ENCODE measurements at places on chromosomes 7 and 10. TPM values are rescaled to one million over a fixed set of nuclear protein-coding genes. Genes with fewer than 3 reads are reported as not detected.

DNA sequence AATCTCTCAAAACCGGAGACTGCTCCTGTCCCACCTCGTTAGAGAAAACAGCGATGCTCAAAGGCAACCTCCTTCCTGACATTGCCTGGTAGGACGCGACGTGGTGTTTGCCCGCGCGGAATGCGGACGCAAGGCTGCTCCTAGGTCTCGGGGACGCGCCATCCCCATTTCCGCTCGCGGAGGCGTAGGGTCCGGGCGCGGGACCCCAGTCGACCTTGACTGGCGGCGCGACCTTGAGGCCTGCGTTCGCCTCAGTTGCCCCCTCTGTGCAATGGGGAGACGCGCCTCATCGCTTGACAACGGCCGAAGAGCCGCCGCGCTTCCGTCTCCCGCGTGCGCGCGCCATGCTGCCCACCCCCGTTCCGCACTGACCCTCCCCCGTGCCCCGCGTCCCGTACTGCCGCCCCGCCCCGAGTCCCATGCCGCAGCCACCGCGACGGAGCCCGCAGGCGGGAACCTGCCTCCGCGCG lies 412 bp upstream of the PPIA start:
- no peak for DNase-seq

- DNase-seq = peak; percentile 11
Observed at GRCh38 chr7:13920053-13920697, 69.3 kb downstream of the ETV1 start.

DNA sequence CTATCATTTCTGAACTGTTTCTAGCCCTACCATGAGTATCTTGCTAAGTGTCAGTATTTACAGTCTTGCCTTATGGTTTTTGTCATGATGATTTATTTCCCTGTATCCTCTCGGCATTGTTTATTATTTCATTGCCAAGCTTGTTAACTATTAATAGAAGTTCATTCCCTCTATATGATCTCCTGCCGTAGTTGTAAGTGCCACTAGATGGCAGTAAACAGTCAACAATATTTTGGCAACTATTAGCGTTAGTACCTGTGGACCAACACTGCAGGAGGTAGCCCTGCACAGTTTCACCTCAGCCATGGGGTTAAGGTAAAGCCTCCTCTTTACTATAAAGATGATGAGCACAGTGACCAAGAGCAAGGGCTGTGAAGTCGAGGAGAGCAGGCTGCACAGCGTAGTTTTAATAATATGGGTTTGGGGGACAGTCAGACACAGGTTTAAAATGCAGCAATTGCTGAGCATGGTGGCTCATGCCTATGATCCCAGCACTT lies 26.1 kb upstream of the CCNJ start:
- peak; percentile 22 for DNase-seq

GRCh38 chr7:74625446-74625845 lies 32.1 kb upstream of the GTF2I start:
- DNase-seq = no peak

DNA sequence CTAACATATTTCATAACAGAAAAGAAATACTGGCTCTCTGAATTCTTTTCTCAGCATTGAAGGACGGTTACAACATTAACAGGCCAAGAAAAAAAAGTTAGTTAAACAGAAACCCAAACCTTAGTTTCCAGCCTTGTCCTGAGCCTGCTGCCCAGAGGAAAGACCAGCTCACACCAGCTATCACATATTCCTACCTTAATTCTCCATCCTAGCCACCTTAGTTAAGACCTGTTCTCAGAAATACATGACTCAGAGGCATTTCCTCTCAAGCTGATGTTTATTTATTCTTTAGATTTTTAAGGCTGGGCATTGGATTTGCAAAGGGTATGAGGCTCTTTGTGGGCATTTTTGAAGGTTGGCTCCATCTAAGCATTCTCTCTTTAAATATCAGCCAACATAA lies 34.3 kb upstream of the ADAM12 start:
- no peak for DNase-seq

DNA sequence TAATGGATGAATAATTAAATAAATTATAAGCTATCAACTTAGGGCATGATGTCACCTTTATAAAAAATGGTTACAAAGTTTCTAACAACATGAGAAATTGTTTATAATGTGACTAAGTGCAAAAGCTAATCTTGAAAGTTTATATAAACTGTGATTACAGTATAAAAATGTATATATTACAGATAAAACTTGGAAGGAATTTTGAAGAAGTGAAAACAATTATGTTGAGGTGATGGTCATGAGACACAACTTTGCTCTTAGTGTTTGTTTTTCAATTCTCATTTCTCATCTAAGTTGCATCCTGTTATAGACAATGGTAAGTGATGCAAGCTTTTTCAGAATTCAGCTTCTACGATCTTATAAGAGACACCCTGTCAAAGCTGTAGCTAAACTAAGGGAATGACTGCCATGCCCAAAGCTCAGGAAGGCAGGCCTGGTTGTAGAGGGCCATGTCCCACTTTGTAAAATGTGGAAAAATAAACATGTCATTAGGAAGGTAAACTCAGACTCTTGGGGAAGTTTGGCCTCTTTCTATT lies 23.9 kb downstream of the MACC1 start:
- DNase-seq = no peak

GRCh38 chr10:57791546-57791945 lies 476.1 kb downstream of the IPMK start:
- DNase-seq = no peak

- no peak for DNase-seq
Observed at GRCh38 chr10:132993271-132994184, 51.2 kb upstream of the CFAP46 start.

DNA sequence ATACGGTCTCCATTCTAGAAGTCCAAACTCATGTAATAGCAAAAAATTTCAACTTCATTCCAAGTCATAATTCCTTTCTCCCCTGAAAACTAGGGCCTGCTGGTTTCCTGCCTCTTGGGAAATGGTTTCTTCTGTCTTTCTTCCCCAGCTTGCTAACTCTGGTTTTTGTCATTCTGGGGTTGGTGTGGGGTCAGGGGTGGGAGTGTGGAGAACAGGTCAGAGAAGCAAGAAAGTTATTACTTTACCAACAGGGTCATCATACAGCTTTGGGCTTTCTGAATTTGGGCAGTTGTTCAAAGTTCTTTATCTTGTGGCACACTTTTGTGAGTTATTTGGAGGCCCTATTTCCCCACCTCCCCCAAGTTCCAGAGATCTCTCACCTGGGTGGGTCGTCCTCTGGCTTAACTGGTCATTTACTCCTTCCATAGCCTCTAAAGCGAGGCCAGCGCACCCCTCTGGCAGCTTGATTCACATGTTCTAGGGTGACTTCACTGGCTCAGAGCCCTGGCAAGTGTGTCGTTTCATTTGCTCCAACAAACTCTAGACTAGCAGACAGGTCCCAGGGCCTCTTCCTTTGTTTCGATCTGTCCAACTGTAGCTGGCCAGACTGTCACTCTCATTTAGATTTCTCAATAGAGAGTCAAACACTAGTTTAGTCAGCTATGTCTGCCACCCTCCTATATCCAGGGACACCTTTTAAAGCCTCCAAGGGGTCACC lies 161.2 kb downstream of the JCAD start:
- DNase-seq = no peak

GRCh38 chr7:47771990-47772360 lies 176.3 kb downstream of the PKD1L1 start:
- DNase-seq = no peak

DNA sequence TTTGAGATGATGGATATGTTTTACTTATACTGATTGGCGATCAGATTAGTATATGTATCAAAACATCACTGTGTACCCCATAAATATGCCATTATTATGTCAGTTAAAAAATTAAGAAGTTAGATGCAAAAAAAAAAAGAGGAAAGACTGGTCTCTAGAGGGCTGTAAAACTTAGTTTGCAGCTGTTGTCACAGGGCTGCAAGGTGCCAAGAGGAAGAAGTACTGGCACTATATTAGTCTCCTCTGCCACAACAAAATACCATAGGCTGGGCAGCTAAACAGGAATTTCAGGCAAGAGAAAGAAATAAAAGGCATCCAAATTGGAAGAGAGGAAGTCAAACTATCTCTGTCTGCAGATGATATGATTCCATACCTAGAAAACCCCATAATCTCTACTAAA lies 177.8 kb upstream of the PLPP4 start:
- no peak for DNase-seq

DNA sequence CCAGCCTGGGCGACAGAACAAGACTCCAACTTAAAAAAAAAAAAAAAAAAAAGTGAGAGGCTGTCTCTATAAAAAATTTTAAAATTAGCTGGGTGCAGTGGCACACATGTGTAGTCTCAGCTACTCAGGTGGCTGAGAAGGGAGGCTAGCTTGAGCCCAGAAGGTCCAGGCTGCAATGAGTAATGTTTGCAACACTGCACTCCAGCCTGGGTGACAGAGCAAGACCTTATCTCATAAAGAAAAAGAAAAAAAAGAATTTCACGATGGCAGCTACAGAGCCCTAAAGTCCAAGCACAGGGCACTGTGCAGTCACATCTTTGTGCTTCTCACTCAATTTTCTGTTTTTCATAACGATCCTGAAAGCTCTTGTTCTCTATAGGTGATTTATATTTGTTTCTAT lies 209.5 kb upstream of the KCTD7 start:
- no peak for DNase-seq

DNA sequence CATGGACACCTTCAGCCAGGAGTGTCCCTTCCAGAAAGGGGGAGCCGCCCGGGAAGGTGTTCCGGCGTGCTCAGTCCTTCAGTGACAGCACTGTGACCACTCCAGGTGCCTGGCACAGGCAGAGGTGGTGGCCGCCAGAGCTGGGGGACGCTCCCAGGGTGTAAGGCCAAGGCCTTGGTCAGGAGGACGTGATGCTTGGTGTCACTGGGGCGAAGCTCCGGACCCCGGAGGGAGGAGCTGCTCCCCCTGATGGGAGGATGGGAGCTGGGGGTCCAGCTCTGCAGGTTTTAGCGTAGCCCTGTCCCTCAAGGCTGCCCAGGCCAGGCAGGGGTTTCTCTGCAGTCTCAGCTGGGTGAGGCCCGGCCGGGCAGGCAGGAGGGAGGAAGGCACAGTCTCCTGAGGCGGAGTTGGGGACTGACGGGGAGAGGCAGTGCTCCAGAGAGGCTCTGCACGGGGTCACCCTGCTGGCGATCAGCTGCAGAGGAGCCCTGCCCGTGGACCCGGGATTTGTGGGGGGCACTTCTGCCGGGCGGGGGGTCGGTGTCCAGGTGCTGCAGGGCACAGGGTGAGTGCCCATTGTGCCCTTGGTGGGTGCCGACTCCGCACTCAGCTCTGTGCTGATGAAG lies 56.5 kb upstream of the DNAJB6 start:
- DNase-seq = peak; percentile 69

DNA sequence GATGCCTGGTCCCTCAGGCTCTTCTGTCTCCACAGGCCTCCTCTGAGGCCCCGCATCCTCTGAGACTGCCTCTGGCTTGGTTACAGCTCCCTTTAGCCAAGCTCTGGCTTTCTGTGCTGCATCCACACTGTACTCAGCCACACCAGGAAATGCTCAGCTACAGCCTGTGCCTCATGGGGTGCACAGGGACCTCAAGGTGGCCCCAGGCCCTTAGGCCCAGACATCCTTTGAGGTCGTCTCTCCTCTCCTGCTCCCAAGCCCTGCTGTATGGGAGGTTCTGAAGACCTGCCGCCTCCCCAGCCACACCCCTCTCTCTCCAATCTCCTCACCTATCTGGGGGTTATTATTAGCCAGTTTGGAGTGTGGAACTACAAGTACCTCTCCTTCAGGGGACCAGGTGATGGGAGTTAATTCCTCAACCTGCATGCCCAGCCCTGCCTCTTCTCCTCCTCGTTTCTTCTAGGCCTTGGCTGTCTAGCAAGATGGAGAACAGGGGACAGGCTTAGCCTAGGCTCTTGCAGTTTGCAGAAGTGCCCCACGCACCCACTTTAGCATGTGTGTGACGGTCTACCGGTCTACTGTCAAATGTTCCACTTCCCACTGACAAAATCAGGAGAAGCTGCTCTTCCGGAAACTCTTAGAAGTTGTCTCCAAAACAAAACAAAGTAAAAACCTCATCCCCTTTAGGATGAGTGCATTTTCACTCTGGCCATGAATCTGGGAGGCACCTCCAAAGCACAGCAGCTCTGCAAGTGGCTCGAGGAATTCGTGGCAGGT lies 64.0 kb upstream of the WAC start:
- no peak for DNase-seq

GRCh38 chr7:70574314-70574834 lies 557.6 kb upstream of the GALNT17 start:
- no peak for DNase-seq

DNA sequence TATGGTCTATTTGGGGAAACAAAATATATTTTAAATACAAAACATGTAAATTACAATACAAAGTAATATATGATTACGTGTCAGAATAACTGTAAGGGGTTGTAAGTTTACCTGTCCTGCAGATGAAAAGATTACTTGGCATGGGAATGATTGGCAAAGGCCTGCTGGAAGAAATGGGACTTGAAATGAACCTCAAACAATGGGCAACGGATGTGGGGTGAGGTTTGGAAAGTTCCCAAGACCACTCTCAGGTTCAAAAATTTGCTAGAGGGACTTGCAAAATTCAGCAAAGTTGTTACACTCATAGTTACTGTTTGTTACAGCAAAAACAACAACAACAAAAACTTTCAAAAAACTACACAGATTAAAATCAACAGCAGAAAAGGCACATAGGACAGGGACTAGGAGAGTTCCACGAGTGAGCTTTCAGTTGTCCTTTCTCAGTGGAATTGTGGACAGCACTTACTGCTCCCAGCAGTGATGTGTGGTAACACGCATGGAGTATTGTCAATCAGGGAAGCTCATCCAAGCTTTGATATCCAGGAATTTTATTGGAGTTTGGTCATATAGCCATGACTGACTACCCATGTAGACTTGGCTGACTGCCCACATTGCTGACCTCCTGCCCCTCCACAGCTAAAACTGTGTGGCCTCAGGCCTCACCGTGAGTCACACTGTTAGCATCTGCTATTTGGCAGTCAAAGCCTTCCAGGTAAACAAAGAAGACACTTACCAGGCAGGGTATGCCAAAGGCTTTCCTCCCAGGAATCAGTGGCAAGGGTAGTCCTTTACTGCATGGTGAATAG lies 43.8 kb downstream of the EXOC6 start:
- no peak for DNase-seq

GRCh38 chr7:55571511-55572377 lies 558 bp downstream of the VOPP1 start:
- DNase-seq = peak; percentile 90

CTAGE8 gene
- not detected for total RNA-seq

H2BK1 gene
- not detected for total RNA-seq

ACTA2 gene
- not detected for total RNA-seq

LAMB4 gene
- not detected for total RNA-seq

UCMA gene
- total RNA-seq = not detected

SFXN3 gene
- 4.1 TPM for total RNA-seq
